Aorta (tissue), 5 donors: ENCODE measurements at places on chromosomes 3 and 15. TPM values are rescaled to one million over a fixed set of nuclear protein-coding genes. Genes with fewer than 3 reads are reported as not detected.

- DNase-seq: peak; percentile 70
- no peaks in the 10 kb centered on the region for H3K27me3 ChIP-seq
- H3K27ac ChIP-seq: no peak overlapping the region
- peak overlapping the region; percentile 68 for H3K4me3 ChIP-seq
- H3K4me1 ChIP-seq: no peaks in the 10 kb centered on the region
Observed at GRCh38 chr3:171460725-171461524, 720 bp upstream of the TNIK start.

DNA sequence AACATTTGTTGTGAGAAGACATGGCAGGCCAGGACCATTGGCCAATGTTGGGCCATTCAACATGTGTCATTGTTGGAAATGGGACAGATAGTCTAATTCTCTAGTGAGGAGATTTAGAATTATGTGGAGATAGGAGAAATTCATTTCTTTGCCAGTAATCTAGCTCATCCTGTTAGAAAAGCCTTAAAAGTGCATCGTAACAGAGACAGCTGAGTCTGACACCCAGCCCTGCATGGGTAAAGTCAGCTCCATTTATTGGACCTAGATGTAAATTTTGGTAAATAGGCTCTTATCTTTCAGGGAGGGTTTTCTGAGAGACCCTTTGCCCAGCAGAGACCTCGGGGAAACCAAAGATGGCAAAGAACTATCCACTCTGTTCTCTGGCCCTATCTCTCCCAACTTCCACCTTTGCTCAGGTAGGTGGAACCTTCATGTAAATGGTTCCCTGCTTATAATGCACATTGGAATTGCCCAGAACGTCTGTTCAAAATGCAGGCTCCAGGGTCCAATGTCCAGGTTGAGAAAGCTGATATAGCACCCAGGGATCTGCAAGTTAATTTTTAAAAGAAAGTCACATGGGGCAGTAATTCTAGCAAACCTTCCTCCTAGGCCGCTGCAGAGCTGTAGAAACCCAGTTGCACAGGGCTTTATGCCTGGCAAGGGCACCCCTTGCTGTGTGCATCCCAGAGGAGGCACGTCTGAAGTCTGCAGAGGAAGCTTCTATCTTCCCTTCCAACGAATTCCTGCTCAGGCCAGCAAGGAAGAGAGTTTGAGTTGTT, 365.9 kb upstream of the PROK2 start:
- H3K4me1 ChIP-seq: peaks cover 8% of the 10 kb centered on the region
- H3K27ac ChIP-seq: no peak overlapping the region
- no peaks in the 10 kb centered on the region for H3K27me3 ChIP-seq
- no peak overlapping the region for H3K4me3 ChIP-seq

DNA sequence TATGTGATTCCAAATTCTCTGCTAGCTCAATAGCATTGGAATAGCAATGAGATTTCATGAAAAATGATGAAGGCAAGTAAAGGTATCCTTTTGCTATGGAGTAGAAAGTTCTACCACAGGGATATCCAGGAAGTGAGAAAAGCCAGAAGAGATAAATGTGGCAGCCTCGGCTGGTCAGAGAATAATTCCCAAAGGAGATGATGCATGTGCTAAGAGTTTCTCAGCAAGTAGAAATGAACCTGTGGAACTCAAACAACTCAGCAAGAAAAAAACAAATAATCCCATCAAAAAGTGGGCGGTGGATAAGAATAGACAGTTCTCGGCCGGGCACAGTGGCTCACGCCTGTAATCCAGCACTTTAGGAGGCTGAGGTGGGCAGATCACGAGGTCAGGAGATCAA, 38.2 kb downstream of the ALS2CL start:
- no peaks in the 10 kb centered on the region for H3K27me3 ChIP-seq
- no peak overlapping the region for H3K4me3 ChIP-seq
- H3K36me3 ChIP-seq: no peaks in the 10 kb centered on the region
- no peak overlapping the region for H3K27ac ChIP-seq

DNA sequence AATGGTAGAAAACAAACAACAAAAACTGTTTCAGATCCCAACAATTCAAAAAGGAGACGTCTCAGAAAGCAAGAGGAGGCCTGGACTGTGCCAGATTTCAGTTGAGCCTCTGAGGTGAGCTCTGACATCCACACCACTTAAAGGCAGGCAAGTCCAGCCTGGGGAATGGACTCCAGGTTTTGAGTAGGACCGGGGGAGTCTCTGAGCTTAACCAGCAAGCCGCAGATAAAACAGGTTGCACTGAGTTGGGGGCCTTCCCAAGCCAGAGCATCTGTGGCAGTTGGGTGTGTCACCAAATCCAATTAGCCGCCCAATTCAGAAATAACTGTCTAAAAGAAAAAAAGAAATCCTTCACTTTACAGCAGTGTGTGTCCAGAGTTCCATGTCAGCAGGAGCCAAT, 54.7 kb downstream of the OXNAD1 start:
- no peak overlapping the region for H3K27ac ChIP-seq
- H3K36me3 ChIP-seq: peaks cover 3% of the 10 kb centered on the region
- DNase-seq: no peak

DNA sequence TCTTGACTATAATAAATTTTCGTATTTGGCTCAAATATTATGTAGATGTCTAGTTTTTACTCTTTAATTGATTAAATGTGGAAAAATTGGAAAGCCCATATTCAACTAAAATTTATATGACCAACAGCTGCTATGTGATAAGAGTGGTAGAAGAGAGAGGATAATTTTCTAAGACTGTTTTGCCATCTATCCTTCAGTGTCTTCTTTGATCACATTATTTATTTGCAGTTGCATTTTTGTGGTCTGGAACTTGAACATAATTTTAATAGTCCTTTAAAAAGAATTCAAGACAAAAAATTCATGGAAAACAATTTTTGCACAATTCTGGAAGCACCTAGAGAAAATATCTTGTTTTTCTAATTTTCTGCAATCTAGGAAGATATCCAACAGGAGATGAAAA, 213.3 kb upstream of the THBS1 start:
- H3K4me3 ChIP-seq: no peak overlapping the region
- H3K36me3 ChIP-seq: no peaks in the 10 kb centered on the region
- DNase-seq: no peak
- no peaks in the 10 kb centered on the region for H3K27me3 ChIP-seq
- H3K4me1 ChIP-seq: no peaks in the 10 kb centered on the region
- no peak overlapping the region for H3K27ac ChIP-seq

- no peaks in the 10 kb centered on the region for H3K27me3 ChIP-seq
- DNase-seq: no peak
- H3K36me3 ChIP-seq: no peaks in the 10 kb centered on the region
- no peak overlapping the region for H3K4me3 ChIP-seq
Observed at GRCh38 chr3:149507491-149508324, 33.2 kb downstream of the TM4SF4 start.

DNA sequence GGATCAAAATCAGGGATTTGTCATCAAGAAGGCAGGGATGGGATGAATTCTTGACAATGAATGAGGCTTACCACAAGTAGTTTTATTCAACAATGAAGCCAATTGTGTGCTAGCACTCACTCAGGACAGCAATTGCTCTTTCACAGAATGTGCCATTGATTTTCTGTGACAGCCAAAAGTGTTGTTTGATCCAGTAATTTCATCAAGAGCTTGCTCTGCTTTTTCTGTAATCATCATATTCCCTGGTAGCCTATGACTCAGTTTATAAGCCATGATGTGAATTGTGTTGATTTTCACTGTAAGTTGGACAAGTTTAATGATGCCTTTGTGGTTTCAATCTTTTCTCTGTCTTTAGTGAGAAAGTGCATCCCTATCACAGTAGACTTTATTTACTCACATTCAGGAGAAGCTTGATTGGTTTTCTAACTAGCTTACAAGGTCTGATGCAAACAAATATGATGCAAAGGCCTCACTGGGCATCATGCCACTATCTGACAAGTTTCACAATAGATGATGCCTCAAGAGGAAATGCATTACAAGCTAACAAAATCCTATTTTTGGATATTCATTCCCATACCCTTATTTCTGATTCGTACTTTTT, 13.6 kb upstream of the CSRNP1 start:
- H3K27ac ChIP-seq: no peak overlapping the region
- H3K4me1 ChIP-seq: no peaks in the 10 kb centered on the region
- no peaks in the 10 kb centered on the region for H3K36me3 ChIP-seq
- H3K4me3 ChIP-seq: no peak overlapping the region
- no peak for DNase-seq

DNA sequence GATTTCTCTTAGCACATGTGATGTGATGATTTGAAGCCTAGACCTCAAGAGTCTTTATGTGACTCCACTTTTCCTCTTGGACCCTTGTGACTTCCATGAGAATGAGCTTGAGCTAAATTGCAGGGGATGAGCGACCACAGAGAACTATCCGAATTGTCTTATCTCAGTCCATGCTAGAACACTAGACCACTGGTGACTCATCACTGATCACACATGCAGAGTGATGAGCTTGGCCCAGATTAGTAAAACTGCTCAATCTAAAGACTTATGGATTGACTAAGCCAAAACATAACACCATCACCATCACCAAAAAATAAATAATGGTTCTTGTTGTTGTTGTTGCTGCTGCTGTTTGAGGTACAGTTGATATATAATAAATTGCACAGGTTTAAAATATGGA, 114.1 kb upstream of the CFAP20DC start:
- H3K4me3 ChIP-seq: no peak overlapping the region
- H3K4me1 ChIP-seq: no peaks in the 10 kb centered on the region
- no peaks in the 10 kb centered on the region for H3K36me3 ChIP-seq
- DNase-seq: no peak

GRCh38 chr3:143307613-143308183, 188.1 kb downstream of the CHST2 start:
- no peak overlapping the region for H3K27ac ChIP-seq
- no peaks in the 10 kb centered on the region for H3K36me3 ChIP-seq
- DNase-seq: no peak
- no peak overlapping the region for H3K4me3 ChIP-seq
- H3K4me1 ChIP-seq: no peaks in the 10 kb centered on the region

GRCh38 chr15:58703610-58704009, 45.9 kb downstream of the ADAM10 start:
- H3K27ac ChIP-seq: no peak overlapping the region
- H3K27me3 ChIP-seq: no peaks in the 10 kb centered on the region
- H3K4me1 ChIP-seq: no peaks in the 10 kb centered on the region
- DNase-seq: no peak
- no peak overlapping the region for H3K4me3 ChIP-seq
- H3K36me3 ChIP-seq: no peaks in the 10 kb centered on the region

DNA sequence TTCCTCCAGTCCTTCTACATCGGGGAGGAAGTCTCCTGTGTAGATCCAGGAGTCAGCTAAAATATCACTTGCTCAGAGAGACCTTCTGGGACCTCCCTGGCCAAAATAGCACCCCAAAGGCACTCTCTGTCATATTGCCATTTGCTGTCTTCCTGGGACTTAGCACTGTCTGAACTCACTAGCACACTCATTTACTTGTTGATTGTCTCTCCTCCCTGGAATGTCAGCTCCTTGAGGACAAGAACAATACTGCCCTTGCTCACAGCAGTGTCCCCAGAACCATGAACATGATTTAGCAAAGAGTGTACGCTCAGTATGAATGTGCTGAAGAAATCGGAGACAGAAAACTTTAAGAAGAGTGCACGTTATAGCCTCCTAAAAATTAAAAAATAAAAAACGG, 202.9 kb downstream of the STT3B start:
- no peak overlapping the region for H3K27ac ChIP-seq
- DNase-seq: no peak
- no peak overlapping the region for H3K4me3 ChIP-seq
- no peaks in the 10 kb centered on the region for H3K27me3 ChIP-seq
- no peaks in the 10 kb centered on the region for H3K36me3 ChIP-seq

DNA sequence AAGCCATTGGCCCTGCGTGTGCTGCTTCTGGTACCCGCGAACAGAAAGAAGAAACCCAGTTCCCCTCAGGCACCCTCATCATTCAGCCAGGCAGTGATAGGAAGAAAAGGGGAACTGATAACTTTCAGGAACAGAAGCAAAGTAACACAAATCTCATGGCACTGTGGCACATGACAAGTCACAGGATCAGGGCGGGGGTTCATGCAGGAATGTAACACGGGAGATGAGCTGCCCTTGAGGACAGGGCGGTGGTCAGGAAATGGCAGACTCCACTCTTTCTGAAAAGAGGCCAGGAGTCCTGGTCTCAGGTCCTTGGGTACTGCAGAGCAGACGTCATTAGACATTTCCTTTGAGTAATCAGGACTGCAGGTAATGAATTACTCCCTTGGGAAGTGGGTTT, 95.5 kb downstream of the CCNL1 start:
- H3K27ac ChIP-seq: no peak overlapping the region
- no peak overlapping the region for H3K4me3 ChIP-seq
- no peaks in the 10 kb centered on the region for H3K36me3 ChIP-seq
- DNase-seq: peak; percentile 73
- no peaks in the 10 kb centered on the region for H3K4me1 ChIP-seq

- no peaks in the 10 kb centered on the region for H3K4me1 ChIP-seq
- H3K4me3 ChIP-seq: no peak overlapping the region
- no peaks in the 10 kb centered on the region for H3K27me3 ChIP-seq
Observed at GRCh38 chr3:73674280-73674679, 49.5 kb upstream of the PDZRN3 start.

GRCh38 chr15:93121107-93121506, 32.1 kb upstream of the RGMA start:
- H3K36me3 ChIP-seq: no peaks in the 10 kb centered on the region
- no peak overlapping the region for H3K27ac ChIP-seq
- no peak for DNase-seq
- no peak overlapping the region for H3K4me3 ChIP-seq

- no peak overlapping the region for H3K27ac ChIP-seq
- no peaks in the 10 kb centered on the region for H3K36me3 ChIP-seq
- H3K27me3 ChIP-seq: no peaks in the 10 kb centered on the region
Observed at GRCh38 chr3:35426366-35426958, 212.9 kb upstream of the ARPP21 start.

GRCh38 chr3:8313560-8314267, 187.9 kb upstream of the LMCD1 start:
- H3K4me3 ChIP-seq: no peak overlapping the region
- DNase-seq: no peak
- H3K27me3 ChIP-seq: no peaks in the 10 kb centered on the region

DNA sequence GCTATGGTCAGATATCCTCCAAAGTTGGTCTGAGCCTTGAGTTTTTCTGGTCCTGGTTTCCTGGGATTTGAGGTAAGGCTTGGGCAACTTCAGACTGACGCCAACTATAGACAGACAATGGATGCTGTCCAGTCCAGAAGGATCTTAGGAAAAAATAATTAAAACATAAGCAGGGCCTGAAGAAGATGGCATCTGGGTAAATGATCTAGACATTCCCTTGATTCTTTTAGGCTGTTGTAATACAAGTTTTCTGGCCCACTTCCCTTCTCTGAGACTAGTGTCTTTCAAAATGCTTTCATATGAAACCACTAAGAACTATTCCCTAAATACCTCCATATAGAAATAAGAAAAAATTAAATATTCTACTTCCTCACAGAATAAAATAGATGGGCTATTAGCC, 47.7 kb upstream of the PLXND1 start:
- H3K4me1 ChIP-seq: no peaks in the 10 kb centered on the region
- H3K27me3 ChIP-seq: no peaks in the 10 kb centered on the region
- no peak overlapping the region for H3K27ac ChIP-seq
- DNase-seq: no peak

BCL6 gene
- 16.7 TPM for polyA plus RNA-seq

CHST14 gene
- 2.8 TPM for polyA plus RNA-seq

EPHB3 gene
- polyA plus RNA-seq: 0.50 TPM

WDR93 gene
- not detected for polyA plus RNA-seq

PCOLCE2 gene
- 181 TPM for polyA plus RNA-seq

ACVR2B gene
- 0.38 TPM for polyA plus RNA-seq

ACKR4 gene
- polyA plus RNA-seq: 24.3 TPM

MME gene
- polyA plus RNA-seq: 18.4 TPM

KLF15 gene
- polyA plus RNA-seq: 43.9 TPM

SAMD7 gene
- not detected for polyA plus RNA-seq
